ENCODE measurements at places on chromosomes 4 and X. TPM values are rescaled to one million over a fixed set of nuclear protein-coding genes. Genes with fewer than 3 reads are reported as not detected.

The POU3F4 gene
- total RNA-seq = not detected

The ETNPPL gene
- total RNA-seq = 0.36 TPM

The CXCL3 gene
- 5.2 TPM for total RNA-seq

The TEX11 gene
- not detected for total RNA-seq

The DCAF8L2 gene
- not detected for total RNA-seq

The TMSB15B gene
- total RNA-seq = 2.4 TPM

The DMD gene
- total RNA-seq = 3.0 TPM

The SATL1 gene
- total RNA-seq = not detected

The RHOXF2 gene
- total RNA-seq = not detected

The TMEM175 gene
- 13.3 TPM for total RNA-seq

The KCND1 gene
- total RNA-seq = 2.1 TPM

The GBA3 gene
- not detected for total RNA-seq

The ERAS gene
- total RNA-seq = 0.36 TPM

The INTU gene
- total RNA-seq = 13.1 TPM

The TMEM271 gene
- total RNA-seq = not detected

The NDP gene
- total RNA-seq = 2.8 TPM

The AGA gene
- total RNA-seq = 42.0 TPM

The N4BP2 gene
- 9.1 TPM for total RNA-seq

The EXOC1L gene
- total RNA-seq = not detected

The MXRA5 gene
- 148 TPM for total RNA-seq

The JAKMIP1 gene
- not detected for total RNA-seq

The AWAT2 gene
- not detected for total RNA-seq

The HMX1 gene
- 0.16 TPM for total RNA-seq

The ABLIM2 gene
- total RNA-seq = 0.12 TPM

The CPLX1 gene
- not detected for total RNA-seq

The PRDM5 gene
- 56.8 TPM for total RNA-seq

The PDCL2 gene
- not detected for total RNA-seq

The NUDT11 gene
- 9.1 TPM for total RNA-seq

The MAD2L1 gene
- 1.6 TPM for total RNA-seq

The IL2RG gene
- total RNA-seq = not detected

The RAB40A gene
- total RNA-seq = 0.32 TPM

The CD40LG gene
- not detected for total RNA-seq

The BGN gene
- 39.8 TPM for total RNA-seq

The PLK4 gene
- total RNA-seq = 1.6 TPM

The BEX5 gene
- total RNA-seq = not detected

The ART3 gene
- not detected for total RNA-seq

The IL13RA2 gene
- total RNA-seq = 5.7 TPM

The UFSP2 gene
- 40.3 TPM for total RNA-seq

Measured in hair follicle dermal papilla cell (primary cell).